ENCODE measurements at places on chromosomes 5 and 9. TPM values are rescaled to one million over a fixed set of nuclear protein-coding genes. Genes with fewer than 3 reads are reported as not detected.

DNA sequence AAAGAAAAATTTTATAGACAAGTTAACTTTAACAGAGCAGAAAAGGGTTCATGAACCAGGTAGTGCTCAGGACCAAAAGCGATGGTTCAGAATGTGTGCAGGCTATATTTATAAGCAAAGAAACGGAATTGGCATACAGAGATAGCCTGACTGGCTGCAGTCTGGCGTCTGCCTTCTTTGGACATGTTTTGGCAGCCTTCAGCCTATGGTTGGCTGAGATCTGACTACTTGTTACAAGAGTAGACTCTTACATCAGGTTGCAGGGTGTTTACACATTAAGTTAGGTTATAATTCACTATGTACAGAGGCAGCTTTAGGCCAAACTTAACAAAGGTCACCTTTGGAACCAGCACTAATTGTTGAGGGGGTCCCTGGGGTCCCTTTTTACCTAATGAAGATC is 7.0 kb downstream of the NOP16 start:
- H3K4me3 ChIP-seq, result peak overlapping the region; percentile 16
- peaks cover 42% of the 10 kb centered on the region for H3K4me1 ChIP-seq
- peak overlapping the region; percentile 93 for H3K27ac ChIP-seq
- no peaks in the 10 kb centered on the region for H3K27me3 ChIP-seq
- peak; percentile 70 for DNase-seq

DNA sequence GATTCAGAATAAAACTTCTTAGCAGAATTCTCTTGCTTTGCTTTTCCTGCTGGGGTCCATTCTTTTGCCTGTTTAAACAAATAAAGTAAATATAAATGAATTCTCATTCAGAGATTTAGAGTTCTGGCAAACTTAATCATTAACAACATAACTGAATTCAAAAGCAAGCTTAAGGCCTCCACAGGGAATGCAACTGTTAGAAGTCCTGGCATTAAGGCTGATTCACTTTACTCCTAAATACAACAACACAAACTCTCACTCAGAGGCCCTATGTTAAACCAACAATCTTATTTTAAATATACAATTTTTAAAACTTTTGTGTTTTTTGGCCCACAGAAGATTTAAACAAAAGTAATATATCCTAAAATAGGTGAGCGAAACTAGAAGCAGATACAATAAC is 178.3 kb downstream of the AP3B1 start:
- no peaks in the 10 kb centered on the region for H3K27me3 ChIP-seq
- DNase-seq, result no peak
- peaks cover 45% of the 10 kb centered on the region for H3K36me3 ChIP-seq
- H3K4me1 ChIP-seq, result no peaks in the 10 kb centered on the region
- no peak overlapping the region for H3K27ac ChIP-seq

DNA sequence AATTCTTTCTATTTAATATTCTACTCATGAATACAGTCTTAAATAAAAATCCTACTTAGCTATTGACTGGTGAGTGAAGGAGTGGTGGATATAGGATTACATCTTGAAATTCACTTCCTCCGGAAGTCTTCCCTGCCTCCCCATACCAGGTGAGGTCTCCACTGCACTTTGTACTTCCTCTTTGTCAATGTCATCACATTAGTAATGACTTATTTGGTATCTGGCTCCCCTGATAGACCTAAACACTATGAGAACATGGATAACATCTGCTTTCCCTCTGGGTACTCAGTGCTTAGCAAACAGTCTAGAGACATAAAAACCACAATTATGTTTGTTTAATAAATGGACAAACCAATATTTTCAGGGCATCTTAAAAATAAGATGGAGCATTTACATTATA is 532.1 kb downstream of the PDE4D start:
- H3K27me3 ChIP-seq, result no peaks in the 10 kb centered on the region
- peak overlapping the region; percentile 95 for H3K27ac ChIP-seq
- no peak overlapping the region for H3K4me3 ChIP-seq
- H3K36me3 ChIP-seq, result no peaks in the 10 kb centered on the region
- H3K4me1 ChIP-seq, result peaks cover 61% of the 10 kb centered on the region
- no peak for DNase-seq

DNA sequence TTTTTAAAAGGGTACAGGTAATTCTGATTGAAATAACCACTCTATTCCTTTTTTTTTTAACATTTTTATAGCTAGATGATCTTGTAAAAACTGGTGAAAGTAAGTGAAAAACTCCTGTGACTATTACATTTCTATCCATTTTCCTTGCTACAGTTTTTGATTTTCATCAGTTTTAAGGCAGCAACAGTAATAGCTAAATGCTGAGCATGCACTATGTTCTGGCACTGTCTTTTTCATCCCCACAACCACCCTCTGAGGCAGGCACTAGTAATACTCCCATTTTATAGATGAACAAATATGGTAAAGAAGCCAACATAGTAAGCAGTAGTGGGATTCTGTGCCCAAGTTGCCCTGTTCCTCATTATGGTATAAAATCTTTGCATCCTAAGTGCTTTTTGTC is 113.0 kb upstream of the IL7R start:
- no peak for DNase-seq
- H3K4me1 ChIP-seq, result no peaks in the 10 kb centered on the region
- no peak overlapping the region for H3K4me3 ChIP-seq
- H3K27me3 ChIP-seq, result no peaks in the 10 kb centered on the region

The SLC1A1 gene
- total RNA-seq, result 1.3 TPM

The SMIM33 gene
- not detected for total RNA-seq

The ABO gene
- 0.37 TPM for total RNA-seq

The C5orf52 gene
- not detected for total RNA-seq

The POU5F2 gene
- 0.12 TPM for total RNA-seq
